ENCODE measurements at places on chromosomes 3 and 15. TPM values are rescaled to one million over a fixed set of nuclear protein-coding genes. Genes with fewer than 3 reads are reported as not detected.

The CTDSPL gene
- total RNA-seq = 4.7 TPM

The IL5RA gene
- total RNA-seq = not detected

DNA sequence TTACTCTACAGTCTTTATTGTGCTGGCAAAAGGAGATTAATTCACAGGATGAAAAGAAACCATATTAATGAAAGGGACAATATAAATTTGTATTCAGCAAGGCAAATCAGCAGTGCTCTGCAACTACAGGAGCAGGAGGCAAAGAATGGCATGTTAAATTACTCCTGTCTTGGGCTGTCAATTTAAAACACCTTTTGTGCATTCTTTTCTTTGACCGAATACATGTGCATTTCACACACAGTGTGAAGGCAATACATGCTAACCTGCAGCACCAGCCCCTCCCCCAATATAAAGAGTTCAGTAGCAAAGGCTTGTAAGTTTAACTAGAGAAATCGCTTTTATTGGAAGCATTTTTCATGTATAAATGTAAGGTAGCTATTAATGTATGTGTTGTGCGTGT, 275.2 kb upstream of the TOPAZ1 start:
- no peak overlapping the region for H3K27ac ChIP-seq
- H3K4me3 ChIP-seq = no peak overlapping the region
- no peak for DNase-seq
- peaks cover 13% of the 10 kb centered on the region for H3K27me3 ChIP-seq
- peaks cover 18% of the 10 kb centered on the region for H3K4me1 ChIP-seq
- no peaks in the 10 kb centered on the region for H3K36me3 ChIP-seq

- H3K27ac ChIP-seq = no peak overlapping the region
- DNase-seq = peak; percentile 16
- H3K27me3 ChIP-seq = peaks cover 55% of the 10 kb centered on the region
Observed at GRCh38 chr15:68843425-68844311, 23.0 kb upstream of the ANP32A start.

The HESX1 gene
- total RNA-seq = not detected

The RASL12 gene
- total RNA-seq = not detected

DNA sequence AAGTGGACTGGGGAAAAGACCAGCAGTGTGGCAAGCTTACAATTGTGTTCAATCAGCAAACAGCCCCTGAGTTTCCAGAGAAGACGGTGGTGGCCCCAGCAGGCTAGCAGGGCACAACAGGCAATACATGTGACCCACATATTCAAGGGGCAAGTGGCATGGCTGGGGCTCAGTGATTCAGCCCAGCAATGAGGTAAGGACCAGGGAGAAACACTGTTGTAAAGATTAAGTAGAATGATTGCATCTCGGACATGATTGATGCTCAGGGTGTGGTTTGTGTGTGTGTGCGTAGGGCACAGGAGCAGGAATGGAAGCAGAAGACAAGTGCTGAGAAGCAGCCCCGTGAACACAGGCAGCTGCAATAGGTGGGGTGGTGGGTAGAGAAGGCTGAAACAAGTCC, 37.9 kb downstream of the KLHL6 start:
- H3K4me1 ChIP-seq = peaks cover 74% of the 10 kb centered on the region
- peak overlapping the region; percentile 81 for H3K27ac ChIP-seq
- no peaks in the 10 kb centered on the region for H3K27me3 ChIP-seq
- peaks cover 59% of the 10 kb centered on the region for H3K36me3 ChIP-seq
- H3K4me3 ChIP-seq = no peak overlapping the region

The TJP1 gene
- not detected for total RNA-seq

- peaks cover 83% of the 10 kb centered on the region for H3K27me3 ChIP-seq
- peaks cover 44% of the 10 kb centered on the region for H3K4me1 ChIP-seq
- no peak for DNase-seq
- H3K4me3 ChIP-seq = peak overlapping the region; percentile 71
- peaks cover 3% of the 10 kb centered on the region for H3K36me3 ChIP-seq
Observed at GRCh38 chr3:158105119-158105709, 1.0 kb downstream of the SHOX2 start.

DNA sequence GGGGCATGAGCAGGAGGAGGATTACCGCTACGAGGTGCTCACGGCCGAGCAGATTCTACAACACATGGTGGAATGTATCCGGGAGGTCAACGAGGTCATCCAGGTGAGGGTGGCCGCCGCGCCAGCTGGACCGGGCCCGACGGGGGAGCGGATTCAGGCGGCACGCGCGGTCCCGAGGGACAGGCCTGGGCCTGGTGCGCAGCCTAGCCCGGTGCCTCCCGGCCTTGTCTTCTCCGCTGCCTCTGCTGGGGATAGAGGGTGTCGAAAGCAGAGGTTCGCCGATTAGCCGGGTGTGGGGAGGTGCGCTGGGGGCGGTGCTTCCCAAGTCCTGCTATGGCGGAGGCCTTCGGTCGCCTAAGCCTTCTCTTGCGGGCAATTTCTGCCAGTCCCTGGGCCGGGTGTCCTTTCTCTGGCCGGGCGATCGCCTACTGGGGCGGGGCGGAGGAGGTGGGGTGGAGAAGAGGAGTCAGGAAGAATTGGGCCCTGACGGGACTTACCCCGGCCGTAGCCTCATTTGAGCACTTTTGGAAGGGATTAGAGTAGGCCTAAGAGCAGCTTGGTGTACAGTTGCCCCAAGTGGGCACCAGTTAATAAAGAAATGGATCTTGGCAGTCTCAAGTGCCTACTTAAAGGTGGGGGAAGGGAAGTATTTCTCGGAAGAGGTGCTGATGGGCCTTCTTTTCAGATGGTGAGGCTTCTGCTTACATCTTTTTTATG, 940 bp downstream of the ARIH1 start:
- H3K4me1 ChIP-seq = peaks cover 50% of the 10 kb centered on the region
- H3K27me3 ChIP-seq = no peaks in the 10 kb centered on the region
- peak overlapping the region; percentile 99 for H3K27ac ChIP-seq
- H3K36me3 ChIP-seq = peaks cover 37% of the 10 kb centered on the region
- peak; percentile 89 for DNase-seq

DNA sequence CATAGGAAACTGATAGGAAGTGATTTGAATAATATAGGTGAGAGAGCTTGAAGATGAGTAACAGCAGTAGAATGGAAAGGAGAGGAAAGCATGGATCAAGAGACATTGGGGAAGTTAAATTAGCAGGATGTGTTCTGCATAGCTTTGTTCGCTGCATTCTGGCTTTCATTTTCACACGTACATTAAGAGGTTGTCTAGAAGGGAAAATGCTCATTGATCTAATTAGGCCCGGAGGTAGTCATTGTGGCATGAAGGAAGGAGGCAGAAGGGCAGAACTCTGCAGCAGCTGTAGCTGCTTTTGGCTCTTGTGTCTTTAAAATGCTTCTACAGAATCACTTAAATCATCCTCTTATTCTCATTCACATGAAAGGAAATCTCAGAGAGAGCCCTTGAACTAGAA, 40.3 kb downstream of the KCNAB1 start:
- DNase-seq = peak; percentile 11
- no peaks in the 10 kb centered on the region for H3K36me3 ChIP-seq
- peaks cover 6% of the 10 kb centered on the region for H3K27me3 ChIP-seq
- peaks cover 13% of the 10 kb centered on the region for H3K4me1 ChIP-seq

GRCh38 chr3:19427422-19428149, 279.3 kb downstream of the KCNH8 start:
- H3K4me3 ChIP-seq = no peak overlapping the region
- H3K4me1 ChIP-seq = peaks cover 7% of the 10 kb centered on the region
- DNase-seq = no peak
- peaks cover 2% of the 10 kb centered on the region for H3K27me3 ChIP-seq
- H3K36me3 ChIP-seq = no peaks in the 10 kb centered on the region
- no peak overlapping the region for H3K27ac ChIP-seq

- no peak for DNase-seq
- peaks cover 12% of the 10 kb centered on the region for H3K4me1 ChIP-seq
- peaks cover 14% of the 10 kb centered on the region for H3K27me3 ChIP-seq
- H3K27ac ChIP-seq = no peak overlapping the region
Observed at GRCh38 chr15:57647791-57648130, 56.1 kb downstream of the MYZAP start.

- no peak overlapping the region for H3K4me3 ChIP-seq
- no peak overlapping the region for H3K27ac ChIP-seq
- DNase-seq = no peak
- H3K4me1 ChIP-seq = no peaks in the 10 kb centered on the region
Observed at GRCh38 chr3:56197991-56198390, 270.3 kb downstream of the ERC2 start.

The IL12A gene
- total RNA-seq = 0.17 TPM

DNA sequence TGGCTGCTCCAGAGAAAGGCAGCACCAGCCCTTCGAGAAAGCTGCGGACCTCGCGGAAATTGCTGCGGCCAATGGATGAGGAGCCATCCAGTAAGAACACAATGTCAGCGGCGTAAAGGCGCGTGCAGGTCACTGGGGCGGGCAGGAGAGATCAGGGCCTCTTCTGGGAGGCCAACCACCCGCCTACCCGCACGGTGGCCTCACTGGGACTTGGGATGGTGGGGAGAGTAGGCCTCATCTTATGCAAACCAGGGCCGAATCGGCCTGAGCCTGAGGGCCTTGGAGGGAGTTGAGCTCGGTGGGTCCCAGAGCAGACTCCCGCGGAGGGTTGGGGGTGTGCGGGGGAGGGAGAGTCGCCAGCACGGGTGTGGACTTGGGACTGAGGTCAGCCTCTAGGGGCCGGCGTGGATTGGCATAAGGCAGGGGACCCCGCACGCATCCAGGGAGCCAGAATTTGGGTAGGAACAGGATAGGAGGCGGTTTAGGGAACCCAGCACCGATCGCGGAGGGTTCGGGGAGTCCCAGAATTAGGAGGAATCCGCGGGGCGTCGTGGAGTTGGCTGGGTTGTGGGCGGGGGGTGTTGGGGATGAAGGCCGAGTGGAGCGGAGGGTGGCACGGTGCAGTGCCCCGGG, 596 bp downstream of the COL7A1 start:
- no peak for DNase-seq
- H3K4me3 ChIP-seq = no peak overlapping the region
- peaks cover 21% of the 10 kb centered on the region for H3K27me3 ChIP-seq
- H3K27ac ChIP-seq = no peak overlapping the region

- H3K4me3 ChIP-seq = no peak overlapping the region
- H3K36me3 ChIP-seq = peaks cover 4% of the 10 kb centered on the region
- H3K27me3 ChIP-seq = no peaks in the 10 kb centered on the region
Observed at GRCh38 chr3:152226176-152226575, 42.6 kb upstream of the MBNL1 start.

DNA sequence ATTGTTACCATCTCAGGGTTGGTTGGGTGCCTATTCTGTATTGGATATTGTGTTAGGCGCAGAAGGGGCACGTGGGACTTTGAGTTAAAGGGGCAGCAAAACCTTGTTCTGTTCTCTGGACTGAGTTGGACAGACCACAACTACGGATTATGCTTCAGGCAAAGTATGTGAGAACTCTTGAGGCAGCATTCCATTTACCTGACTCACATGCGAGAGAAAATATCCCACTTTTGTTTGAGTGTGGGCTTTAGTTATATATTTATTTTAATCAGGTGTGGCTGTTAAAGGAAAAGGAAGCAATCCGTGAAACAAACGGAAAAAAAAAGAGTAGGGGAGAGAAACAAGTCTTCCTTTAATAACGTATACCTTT, 627 bp upstream of the PLS1 start:
- DNase-seq = no peak
- peak overlapping the region; percentile 90 for H3K27ac ChIP-seq
- peaks cover 6% of the 10 kb centered on the region for H3K27me3 ChIP-seq
- no peaks in the 10 kb centered on the region for H3K36me3 ChIP-seq
- H3K4me1 ChIP-seq = peaks cover 21% of the 10 kb centered on the region

DNA sequence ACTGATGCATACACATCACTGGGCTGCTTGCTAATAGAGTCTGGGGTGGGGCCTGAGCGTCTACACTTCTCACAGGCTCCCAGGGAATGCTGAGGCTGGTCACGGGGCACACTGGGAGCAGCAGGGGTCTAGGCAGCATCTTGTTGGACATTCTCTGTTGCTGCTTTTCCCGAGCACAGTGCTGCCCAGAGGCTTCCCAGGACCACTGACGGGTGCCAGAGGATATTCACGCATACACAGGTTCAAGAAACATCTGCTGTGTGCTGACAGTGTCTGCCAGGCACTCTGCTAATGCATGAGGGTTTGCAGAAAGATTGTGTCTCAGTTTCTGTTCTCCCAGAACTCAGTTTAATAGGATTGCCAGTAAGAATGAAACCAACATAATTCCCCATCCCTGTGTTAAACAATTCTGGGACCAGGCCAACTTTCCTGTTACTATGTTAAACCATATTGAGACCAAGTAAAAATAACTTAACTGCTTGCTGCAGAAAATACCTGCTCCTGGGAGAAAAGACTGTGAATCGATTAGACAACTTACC, 23.9 kb upstream of the BCL2L10 start:
- peaks cover 21% of the 10 kb centered on the region for H3K36me3 ChIP-seq
- H3K4me3 ChIP-seq = no peak overlapping the region
- H3K27ac ChIP-seq = peak overlapping the region; percentile 17
- peaks cover 18% of the 10 kb centered on the region for H3K4me1 ChIP-seq

GRCh38 chr3:10915376-10915775, 77.2 kb upstream of the SLC6A1 start:
- no peak overlapping the region for H3K27ac ChIP-seq
- H3K36me3 ChIP-seq = no peaks in the 10 kb centered on the region
- DNase-seq = no peak
- no peaks in the 10 kb centered on the region for H3K27me3 ChIP-seq
- no peak overlapping the region for H3K4me3 ChIP-seq

DNA sequence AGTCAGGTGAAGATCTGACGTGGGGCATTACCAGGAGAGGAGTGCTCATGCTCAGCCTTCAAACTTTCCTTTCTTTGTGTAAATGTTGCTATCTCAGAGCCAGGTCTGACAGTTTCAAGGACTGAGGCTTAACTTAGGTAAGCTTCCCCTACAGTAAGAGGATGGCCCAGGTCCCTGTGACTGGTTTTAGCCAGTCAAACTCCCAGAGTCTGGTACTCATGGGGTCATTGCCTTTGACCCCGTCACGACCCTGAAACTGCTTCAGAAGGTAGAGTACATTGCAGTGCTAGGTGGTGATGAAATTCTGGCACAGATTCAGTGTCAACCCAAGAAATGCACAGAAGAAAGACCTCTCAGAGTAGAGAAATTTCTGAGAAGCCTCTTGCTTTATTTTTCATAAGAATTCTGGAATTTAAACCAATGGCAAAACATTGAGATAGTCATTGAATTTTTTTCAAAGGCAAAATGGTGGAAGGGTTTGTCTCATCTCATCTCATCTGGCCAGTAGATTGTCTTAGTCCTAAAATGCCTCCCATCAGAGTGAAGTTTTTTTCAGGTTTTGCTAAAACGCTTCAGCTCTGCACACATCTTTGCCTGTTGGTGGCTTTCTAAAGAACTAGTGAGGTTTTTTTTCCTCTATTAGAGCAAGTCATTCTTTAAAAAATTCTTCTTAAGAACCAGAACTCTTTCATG, 23.1 kb downstream of the ZBTB38 start:
- no peak overlapping the region for H3K4me3 ChIP-seq
- no peak overlapping the region for H3K27ac ChIP-seq
- H3K4me1 ChIP-seq = peaks cover 14% of the 10 kb centered on the region

- H3K4me3 ChIP-seq = no peak overlapping the region
- H3K27ac ChIP-seq = no peak overlapping the region
- no peaks in the 10 kb centered on the region for H3K4me1 ChIP-seq
- H3K36me3 ChIP-seq = no peaks in the 10 kb centered on the region
- no peak for DNase-seq
- H3K27me3 ChIP-seq = no peaks in the 10 kb centered on the region
Observed at GRCh38 chr3:8278448-8278847, 223.2 kb upstream of the LMCD1 start.

Data from activated CD4-positive, alpha-beta T cell treated with anti-CD3 and anti-CD28 coated beads, Interleukin-2, amount 10 ng/mL, durations not matched to agents 7 days and 5 days (primary cell).